ENCODE measurements at places on chromosomes 1 and 21.
A peak's percentile ranks its signal among the peaks of the same experiment; 100 is the strongest.

- no peak for DNase-seq
Observed at GRCh38 chr1:241485145-241485544, 34.4 kb downstream of the FH start.

- DNase-seq, result no peak
Observed at GRCh38 chr1:172867216-172867818, 183.4 kb downstream of the TNFSF18 start.

DNA sequence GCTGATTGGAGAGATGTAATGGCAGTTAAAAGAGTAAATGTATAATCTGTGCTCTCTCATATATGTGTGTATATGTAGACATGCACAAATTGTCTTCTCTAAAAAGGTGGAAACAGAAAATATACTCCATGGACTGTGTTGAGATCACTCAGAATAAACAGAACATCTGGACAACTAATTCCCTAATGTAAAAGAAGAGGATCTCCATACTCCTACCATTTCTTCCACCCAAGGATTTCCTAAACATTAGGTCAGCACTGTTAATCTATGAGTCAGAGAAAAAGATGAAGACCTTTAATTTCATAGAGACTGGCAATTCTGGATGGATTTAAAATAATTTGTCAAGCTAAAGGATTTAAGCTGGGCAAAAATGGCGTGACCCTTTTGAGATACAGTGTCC lies 80.1 kb downstream of the ESRRG start:
- no peak for DNase-seq

DNA sequence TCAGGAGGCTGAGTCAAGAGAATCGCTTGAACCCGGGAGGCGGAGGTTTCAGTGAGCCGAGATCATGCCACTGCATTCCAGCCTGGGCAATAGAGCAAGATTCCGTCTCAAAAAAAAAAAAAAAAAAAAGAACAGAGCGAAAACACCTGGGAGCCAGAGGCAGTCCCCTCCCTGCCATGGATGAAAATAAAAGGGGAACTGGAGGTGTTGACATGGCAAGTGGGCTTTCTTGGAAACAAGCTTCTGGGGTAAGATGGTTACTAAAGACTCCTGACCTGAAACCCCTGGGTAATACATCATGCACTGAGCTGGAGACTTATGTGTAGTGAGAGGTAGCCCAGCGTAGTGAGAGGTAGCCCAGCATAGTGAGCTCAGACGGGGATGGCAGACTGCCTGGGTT lies 31.6 kb downstream of the ADCY10 start:
- DNase-seq, result no peak

GRCh38 chr1:211305044-211305443 lies 21.6 kb upstream of the TRAF5 start:
- DNase-seq, result no peak

- DNase-seq, result peak; percentile 11
Observed at GRCh38 chr1:88741413-88741812, 57.3 kb downstream of the PKN2 start.

- peak; percentile 43 for DNase-seq
Observed at GRCh38 chr1:35298464-35298863, 30.0 kb downstream of the ZMYM4 start.

DNA sequence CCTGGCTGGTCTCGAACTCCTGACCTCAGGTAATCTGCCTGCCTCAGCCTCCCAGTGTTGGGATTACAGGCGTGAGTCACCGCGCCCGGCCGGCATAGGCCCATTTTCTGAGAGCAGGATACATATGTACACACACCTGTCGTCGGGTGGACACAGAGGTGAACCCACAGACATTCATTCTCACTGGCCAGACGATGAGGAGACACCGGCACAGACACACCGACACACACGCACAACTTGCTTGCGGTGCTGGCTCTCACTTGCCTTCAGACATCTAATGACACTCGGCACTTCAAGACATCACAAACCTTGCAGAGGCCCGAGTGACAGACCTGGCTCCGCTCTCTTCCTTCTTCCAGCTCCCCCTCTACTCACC lies 579 bp downstream of the PTCH2 start:
- no peak for DNase-seq

DNA sequence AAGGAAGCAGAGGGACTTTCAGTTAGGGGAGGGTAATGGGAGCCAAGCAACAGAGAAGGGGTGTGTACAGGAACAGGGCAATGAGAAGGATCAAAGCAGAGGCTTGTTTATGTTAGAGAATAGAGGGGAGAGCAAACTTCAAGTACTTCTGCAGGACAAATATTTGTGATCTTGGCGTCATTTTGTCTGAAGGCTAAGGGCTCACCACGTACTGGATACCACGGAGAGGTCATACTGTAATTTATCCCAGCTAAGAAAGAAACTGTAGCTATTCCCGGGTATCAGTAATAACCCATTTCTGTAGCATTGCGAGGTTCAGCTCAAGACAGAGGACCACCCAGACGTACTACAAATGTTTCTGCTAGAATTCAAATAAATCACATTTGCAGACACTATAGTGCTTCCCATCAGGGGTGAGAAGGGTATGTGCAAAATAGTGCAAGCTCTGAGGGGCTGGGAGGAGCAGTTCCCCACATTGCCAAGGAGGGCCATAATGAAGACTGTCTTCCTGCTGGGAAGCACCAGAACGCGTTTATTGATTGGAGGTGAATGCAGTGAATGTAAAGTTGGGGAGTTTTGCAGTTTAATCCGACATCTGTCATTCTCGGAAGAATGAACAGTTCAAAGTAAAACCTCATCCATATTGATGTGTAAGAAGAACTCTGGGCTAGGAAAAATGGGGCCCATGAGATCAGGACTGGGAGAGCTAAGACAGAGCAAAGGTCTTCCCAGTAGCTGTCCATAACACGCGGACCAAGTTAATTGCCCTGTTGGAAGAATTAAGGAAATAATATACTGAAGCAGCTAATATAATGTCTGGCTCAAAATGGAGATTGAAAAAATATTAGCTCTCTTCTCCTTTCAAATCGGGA lies 136.9 kb downstream of the RWDD3 start:
- no peak for DNase-seq

GRCh38 chr1:7387053-7387927 lies 383.8 kb upstream of the VAMP3 start:
- DNase-seq, result no peak

- DNase-seq, result no peak
Observed at GRCh38 chr1:21909787-21910503, 27.2 kb downstream of the HSPG2 start.

- peak; percentile 84 for DNase-seq
Observed at GRCh38 chr1:18926315-18927081, 24.1 kb upstream of the ALDH4A1 start.

GRCh38 chr1:199786695-199787094 lies 240.8 kb upstream of the NR5A2 start:
- DNase-seq, result no peak

DNA sequence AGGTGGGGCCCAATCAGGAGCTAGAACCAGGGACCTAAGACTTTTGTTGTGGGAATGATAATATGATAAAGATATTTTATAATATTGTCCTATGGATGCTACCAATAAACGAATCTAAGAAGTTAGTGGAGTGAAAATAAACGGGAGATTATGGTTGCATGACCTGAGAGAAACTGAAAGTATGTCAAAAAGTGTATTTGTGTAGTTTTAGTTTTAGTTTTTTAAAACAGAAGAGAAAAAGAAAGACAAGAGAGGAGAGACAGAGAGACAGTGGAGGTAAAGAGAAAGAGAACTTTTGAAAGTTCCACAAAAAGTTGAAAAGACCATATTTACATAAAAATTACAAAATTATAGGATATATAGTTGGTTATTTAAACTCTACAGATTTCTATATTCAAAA lies 64.1 kb upstream of the TMPRSS15 start:
- DNase-seq, result no peak

DNA sequence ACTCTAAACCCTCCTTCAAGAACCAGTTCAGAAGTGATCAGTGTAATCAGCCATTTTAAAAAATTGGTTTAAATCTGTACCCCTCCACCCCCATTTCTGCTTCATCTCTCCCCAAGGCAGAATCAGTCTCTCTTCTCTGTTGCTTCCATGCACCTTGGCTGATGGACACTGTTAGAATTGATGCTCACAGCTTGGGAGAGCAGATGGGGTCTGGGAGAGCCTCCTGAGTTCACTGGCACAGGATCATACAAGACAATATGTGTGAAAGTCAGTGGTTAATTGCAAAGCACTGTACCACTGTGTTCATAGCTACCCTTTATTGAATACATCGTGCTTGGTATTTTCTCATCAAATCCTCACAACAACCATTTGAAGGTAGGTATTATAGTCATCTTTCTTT lies 140.9 kb downstream of the ROR1 start:
- no peak for DNase-seq

DNA sequence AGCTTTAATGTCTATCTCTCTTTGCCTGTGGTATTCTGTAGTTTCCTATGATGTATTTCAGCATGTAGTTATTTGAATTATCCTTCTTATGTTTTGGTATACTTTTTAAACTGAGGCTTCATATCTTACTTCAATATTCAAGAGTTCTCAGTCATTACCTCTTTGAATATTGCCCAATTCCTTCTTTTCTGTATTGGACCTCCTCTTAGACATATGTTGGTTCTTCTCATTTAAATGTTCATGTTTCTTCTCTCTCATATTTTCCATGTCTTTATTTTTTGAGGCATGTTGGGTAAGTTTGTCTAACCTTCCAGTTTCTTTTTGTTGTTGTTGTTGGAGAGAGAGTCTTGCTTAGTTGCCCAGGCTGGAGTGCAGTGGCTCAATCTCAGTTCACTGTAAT lies 140.6 kb downstream of the MRPS6 start:
- no peak for DNase-seq

DNA sequence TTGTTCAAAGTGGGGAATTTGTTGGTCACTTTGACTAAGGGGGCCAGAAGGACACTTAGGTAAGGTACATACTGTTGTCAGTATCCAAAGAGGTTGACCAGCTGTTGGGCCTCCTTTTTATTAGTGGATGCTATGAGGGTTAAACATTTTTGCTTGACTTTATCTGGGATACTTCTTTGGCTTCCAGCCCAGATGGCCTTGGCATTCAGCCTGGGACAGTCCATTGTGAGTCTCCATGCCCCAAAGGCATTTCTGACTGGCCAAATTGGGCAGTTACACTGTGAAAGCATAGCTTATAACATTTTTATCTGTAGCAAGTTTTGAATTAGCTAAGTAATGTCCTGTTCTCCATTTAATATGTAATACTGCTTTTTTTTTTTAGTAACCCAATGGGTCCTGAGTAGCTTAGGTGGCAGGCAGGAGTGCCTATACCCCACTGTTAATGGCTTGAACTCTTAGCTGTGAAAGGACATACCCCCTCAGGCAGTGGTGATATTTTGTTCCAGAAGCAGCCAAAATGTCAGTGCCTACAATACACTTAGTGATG lies 35.4 kb upstream of the CD1D start:
- DNase-seq, result no peak

- DNase-seq, result peak; percentile 75
Observed at GRCh38 chr1:165367375-165367993, 11.0 kb upstream of the LMX1A start.

DNA sequence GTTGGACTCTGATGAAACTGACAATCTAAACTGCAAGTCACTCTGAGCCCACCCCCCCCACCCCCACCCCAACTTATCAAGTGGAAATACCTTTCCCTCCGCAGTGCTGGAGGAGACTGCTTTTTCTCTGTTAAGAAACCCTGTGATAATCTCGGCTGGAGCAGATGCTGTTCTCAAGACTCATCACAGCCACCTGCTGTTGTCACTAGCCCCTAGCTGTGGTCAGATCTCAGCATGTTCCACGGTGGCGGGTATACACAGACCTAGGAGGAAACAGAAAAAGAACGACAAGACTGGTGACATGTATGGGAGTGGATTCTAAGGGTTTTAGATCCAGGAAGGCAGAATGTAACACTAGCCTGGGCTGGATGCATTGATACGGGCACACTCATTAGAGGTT lies 2.3 kb downstream of the ACTL8 start:
- DNase-seq, result no peak

Data from ACHN (cell line).